ENCODE measurements at places on chromosomes 5 and 9. TPM values are rescaled to one million over a fixed set of nuclear protein-coding genes. Genes with fewer than 3 reads are reported as not detected.

DNA sequence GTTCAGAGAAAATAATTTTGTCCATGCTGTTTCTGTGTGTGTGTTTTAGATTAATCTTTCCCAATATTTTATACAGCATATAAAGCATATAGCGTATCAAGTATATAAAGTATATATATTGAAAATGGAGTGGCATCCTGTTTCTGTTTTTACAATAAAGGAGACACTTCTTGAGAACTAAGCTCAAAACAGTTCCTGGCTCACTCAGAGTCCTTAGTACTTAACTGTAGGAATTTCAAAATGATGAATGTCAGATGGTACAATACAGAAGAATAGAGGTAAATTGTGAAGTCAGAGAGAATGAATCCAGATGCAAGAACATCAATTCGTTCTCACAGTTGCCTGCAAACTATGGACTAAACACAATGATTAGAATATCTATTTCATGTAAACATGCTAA lies 68.7 kb upstream of the TAS2R1 start:
- no peaks in the 10 kb centered on the region for H3K27me3 ChIP-seq
- no peak overlapping the region for H3K27ac ChIP-seq
- H3K4me1 ChIP-seq, result no peaks in the 10 kb centered on the region
- H3K36me3 ChIP-seq, result no peaks in the 10 kb centered on the region

- no peaks in the 10 kb centered on the region for H3K27me3 ChIP-seq
- no peak overlapping the region for H3K4me3 ChIP-seq
- H3K4me1 ChIP-seq, result no peaks in the 10 kb centered on the region
- no peaks in the 10 kb centered on the region for H3K36me3 ChIP-seq
- no peak for DNase-seq
Observed at GRCh38 chr5:160802592-160802991, 49.4 kb downstream of the ATP10B start.

GRCh38 chr5:113723021-113723420 lies 209.5 kb downstream of the YTHDC2 start:
- no peaks in the 10 kb centered on the region for H3K27me3 ChIP-seq
- no peaks in the 10 kb centered on the region for H3K4me1 ChIP-seq
- H3K4me3 ChIP-seq, result no peak overlapping the region
- no peaks in the 10 kb centered on the region for H3K36me3 ChIP-seq
- no peak overlapping the region for H3K27ac ChIP-seq
- DNase-seq, result no peak

GRCh38 chr5:84382363-84383295 lies 2.1 kb downstream of the EDIL3 start:
- H3K4me1 ChIP-seq, result peaks cover 2% of the 10 kb centered on the region
- no peak for DNase-seq
- H3K27me3 ChIP-seq, result peaks cover 17% of the 10 kb centered on the region
- no peak overlapping the region for H3K27ac ChIP-seq

DNA sequence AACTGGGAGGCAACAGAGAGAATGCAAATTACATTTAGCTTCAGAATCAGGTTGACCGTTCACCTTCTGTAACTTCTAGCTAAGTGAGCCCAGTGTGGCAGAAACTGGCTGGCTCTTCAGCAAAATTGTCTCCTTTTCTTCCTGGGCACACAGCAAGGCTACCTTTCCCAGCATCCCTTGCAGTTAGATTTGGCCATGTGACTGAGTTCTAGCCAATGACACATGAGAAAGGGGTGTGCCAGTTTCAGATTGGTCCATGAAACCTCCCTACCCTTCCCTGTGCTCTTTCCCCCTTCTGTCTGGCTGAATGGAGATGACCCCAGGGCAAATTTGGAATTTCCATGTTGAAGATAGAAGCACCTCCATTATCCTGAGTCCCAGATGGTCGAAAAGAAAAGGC lies 72.5 kb upstream of the SMIM23 start:
- no peak overlapping the region for H3K27ac ChIP-seq
- H3K4me3 ChIP-seq, result no peak overlapping the region
- DNase-seq, result no peak
- H3K36me3 ChIP-seq, result no peaks in the 10 kb centered on the region

- no peaks in the 10 kb centered on the region for H3K27me3 ChIP-seq
- H3K4me1 ChIP-seq, result peaks cover 6% of the 10 kb centered on the region
- no peak overlapping the region for H3K4me3 ChIP-seq
- H3K36me3 ChIP-seq, result no peaks in the 10 kb centered on the region
Observed at GRCh38 chr9:122058051-122058450, 35.1 kb downstream of the TTLL11 start.

- H3K27me3 ChIP-seq, result no peaks in the 10 kb centered on the region
- no peaks in the 10 kb centered on the region for H3K4me1 ChIP-seq
- no peak for DNase-seq
- H3K4me3 ChIP-seq, result no peak overlapping the region
- no peak overlapping the region for H3K27ac ChIP-seq
Observed at GRCh38 chr9:108019821-108020220, 530.3 kb upstream of the KLF4 start.

GRCh38 chr5:118558871-118559270 lies 429.5 kb downstream of the DTWD2 start:
- no peaks in the 10 kb centered on the region for H3K27me3 ChIP-seq
- no peaks in the 10 kb centered on the region for H3K36me3 ChIP-seq
- no peak overlapping the region for H3K27ac ChIP-seq
- no peak overlapping the region for H3K4me3 ChIP-seq
- H3K4me1 ChIP-seq, result no peaks in the 10 kb centered on the region
- no peak for DNase-seq

DNA sequence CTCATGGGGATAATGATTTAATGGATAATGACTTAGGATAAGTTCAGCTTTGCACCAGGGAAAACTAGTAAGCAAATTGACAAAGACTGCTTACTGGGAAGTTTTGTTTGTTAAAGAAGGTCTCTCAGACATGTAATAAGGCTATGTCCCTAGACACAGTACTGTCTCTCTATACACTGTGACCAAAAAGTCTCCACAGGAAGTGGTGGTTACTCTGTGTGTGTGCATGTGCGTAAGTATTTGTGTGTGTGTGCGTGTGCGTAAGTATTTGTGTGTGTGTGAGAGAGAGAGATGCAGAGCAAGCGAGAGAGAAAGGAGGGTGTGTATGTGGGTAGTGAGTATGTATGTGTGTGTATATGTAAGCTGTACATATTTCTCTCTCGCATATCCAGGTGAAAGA lies 229.6 kb downstream of the GLIS3 start:
- H3K4me1 ChIP-seq, result peaks cover 3% of the 10 kb centered on the region
- no peak overlapping the region for H3K27ac ChIP-seq
- no peak overlapping the region for H3K4me3 ChIP-seq
- no peak for DNase-seq
- no peaks in the 10 kb centered on the region for H3K27me3 ChIP-seq

DNA sequence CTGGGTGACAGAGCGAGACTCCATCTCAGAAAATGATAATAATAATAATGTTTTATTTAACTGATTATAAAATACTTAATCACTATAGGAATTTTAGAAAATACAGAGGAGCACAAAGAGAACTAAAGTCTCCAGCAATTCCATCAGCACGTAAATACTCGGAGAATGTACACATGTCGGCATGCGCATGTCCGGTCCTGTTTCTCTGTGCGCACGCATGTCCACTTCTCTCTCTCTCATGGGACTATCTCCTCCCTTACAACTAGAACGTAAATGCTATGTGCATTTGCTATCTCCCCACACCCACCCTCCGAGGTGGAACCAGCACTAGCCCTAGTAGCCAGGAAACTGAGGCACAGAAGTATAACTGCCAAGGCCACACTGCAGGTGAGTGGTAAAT lies 19.0 kb downstream of the CCNJL start:
- H3K4me1 ChIP-seq, result peaks cover 91% of the 10 kb centered on the region
- no peak for DNase-seq
- H3K36me3 ChIP-seq, result no peaks in the 10 kb centered on the region
- H3K27ac ChIP-seq, result peak overlapping the region; percentile 91

DNA sequence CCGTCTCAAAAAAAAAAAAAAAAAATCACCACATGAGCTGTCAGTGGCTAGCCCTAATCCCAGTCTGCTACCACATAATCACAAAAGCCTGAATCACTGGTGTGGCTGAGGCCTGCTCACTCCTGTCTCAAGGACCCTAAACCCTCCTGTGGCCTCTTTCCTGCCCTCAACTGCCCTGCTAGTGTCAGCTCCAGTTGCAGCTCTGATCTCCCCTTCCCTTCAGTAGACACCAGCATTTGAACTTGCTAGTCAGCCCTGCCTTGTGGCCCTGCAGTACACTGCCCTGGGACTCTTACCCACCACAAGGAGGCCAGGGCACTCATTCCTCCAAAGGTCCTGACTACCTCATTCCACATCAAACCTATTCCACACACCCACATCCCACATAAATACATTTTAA lies 9.5 kb upstream of the P4HA2 start:
- H3K27me3 ChIP-seq, result no peaks in the 10 kb centered on the region
- DNase-seq, result no peak
- H3K4me3 ChIP-seq, result no peak overlapping the region
- no peaks in the 10 kb centered on the region for H3K4me1 ChIP-seq
- no peak overlapping the region for H3K27ac ChIP-seq

DNA sequence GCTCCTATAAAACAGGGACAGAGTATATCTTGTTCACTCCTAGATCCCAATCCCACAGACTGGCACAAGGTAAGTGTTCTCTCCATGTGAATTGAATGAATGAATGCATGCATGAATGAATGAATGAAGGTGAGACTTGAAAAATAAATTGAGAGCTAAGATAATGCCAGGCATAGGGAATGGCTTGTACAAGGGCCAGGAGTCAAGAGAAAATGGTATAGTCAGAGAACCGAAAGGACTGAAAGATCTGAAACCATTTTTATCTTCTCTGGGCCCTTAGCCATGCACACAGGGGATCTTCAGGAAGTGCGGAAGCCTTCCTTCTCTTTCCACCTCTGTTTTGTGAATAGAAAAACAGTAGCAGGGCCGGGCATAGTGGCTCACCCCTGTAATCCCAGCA lies 48.4 kb upstream of the FABP6 start:
- no peaks in the 10 kb centered on the region for H3K4me1 ChIP-seq
- H3K27ac ChIP-seq, result no peak overlapping the region
- no peak overlapping the region for H3K4me3 ChIP-seq
- H3K36me3 ChIP-seq, result no peaks in the 10 kb centered on the region
- H3K27me3 ChIP-seq, result no peaks in the 10 kb centered on the region

GRCh38 chr5:1131191-1131621 lies 19.3 kb upstream of the SLC12A7 start:
- DNase-seq, result no peak
- H3K4me1 ChIP-seq, result no peaks in the 10 kb centered on the region
- H3K36me3 ChIP-seq, result no peaks in the 10 kb centered on the region
- H3K27ac ChIP-seq, result no peak overlapping the region

DNA sequence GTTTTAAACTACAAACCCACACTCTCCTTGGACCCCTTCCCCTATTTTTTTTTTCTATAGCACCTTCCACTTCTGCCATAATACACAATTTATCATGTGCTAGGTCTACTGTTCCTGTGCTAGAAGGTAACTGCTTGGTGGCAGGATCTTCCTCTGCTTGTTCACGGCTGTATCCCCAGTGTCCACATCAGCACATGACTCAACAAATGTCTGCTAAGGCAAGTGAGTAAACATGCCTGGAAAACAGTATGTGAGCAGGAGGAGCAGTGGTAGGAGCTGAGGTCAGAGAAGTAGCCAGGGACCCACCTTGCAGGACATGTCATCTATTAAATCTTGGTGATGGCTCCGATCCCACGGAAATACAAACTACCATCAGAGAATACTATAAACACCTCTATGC lies 79.4 kb downstream of the AUH start:
- DNase-seq, result no peak
- H3K4me3 ChIP-seq, result no peak overlapping the region
- no peaks in the 10 kb centered on the region for H3K4me1 ChIP-seq
- no peaks in the 10 kb centered on the region for H3K36me3 ChIP-seq
- H3K27ac ChIP-seq, result no peak overlapping the region

- H3K27me3 ChIP-seq, result no peaks in the 10 kb centered on the region
- no peaks in the 10 kb centered on the region for H3K4me1 ChIP-seq
- no peak overlapping the region for H3K4me3 ChIP-seq
- no peak overlapping the region for H3K27ac ChIP-seq
- DNase-seq, result no peak
- peaks cover 20% of the 10 kb centered on the region for H3K36me3 ChIP-seq
Observed at GRCh38 chr9:111646417-111646816, 15.0 kb upstream of the GNG10 start.

GRCh38 chr9:115340314-115340713 lies 222.4 kb upstream of the TNC start:
- no peaks in the 10 kb centered on the region for H3K36me3 ChIP-seq
- DNase-seq, result no peak

DNA sequence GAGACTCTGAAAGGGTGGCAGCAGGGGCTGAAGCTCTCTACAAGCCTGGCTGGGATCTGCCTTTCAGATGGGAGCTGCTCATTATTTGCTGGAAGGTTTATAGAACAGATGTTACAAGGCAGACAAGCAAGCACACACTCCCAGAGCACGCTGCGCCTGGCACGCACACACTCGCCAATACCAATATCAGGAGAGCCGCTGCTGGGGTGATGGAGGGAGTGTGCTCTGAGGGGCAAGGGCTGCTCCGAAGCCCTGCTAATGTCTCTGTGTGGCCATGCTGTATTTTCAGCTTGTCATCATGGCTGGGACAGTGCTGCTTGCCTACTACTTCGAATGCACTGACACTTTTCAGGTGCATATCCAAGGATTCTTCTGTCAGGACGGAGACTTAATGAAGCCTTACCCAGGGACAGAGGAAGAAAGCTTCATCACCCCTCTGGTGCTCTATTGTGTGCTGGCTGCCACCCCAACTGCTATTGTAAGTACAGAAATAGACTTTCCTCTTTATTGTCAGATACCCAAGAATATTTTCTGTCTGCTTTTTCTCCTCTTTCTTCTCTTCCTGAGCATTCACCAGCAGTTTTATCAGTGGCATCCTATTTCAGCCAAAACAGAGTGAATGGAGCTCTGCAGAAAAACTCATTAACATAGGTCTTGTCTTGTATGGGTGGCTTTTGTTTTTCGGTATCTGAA lies 115.1 kb downstream of the BAAT start:
- H3K4me1 ChIP-seq, result no peaks in the 10 kb centered on the region
- peaks cover under 1% of the 10 kb centered on the region for H3K27me3 ChIP-seq
- H3K27ac ChIP-seq, result no peak overlapping the region
- no peak for DNase-seq
- H3K4me3 ChIP-seq, result no peak overlapping the region

DNA sequence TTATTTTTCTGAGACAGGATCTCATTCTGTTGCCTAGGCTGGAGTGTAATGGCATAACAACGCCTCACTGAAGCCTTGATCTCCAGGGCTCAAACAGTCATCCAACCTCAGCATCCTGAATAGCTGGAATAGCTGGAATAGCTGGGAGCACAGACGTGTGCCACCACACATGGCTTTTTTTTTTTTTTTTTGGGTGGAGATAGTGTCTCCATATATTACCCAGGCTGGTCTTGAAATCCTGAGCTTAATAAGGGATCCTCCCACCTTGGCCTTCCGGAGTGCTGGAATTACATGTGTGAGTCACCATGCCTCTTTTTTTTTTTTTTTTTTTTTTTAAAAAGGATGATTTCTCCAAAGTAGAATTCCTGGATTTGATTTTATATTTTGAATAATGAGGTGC lies 60.7 kb downstream of the NSD1 start:
- H3K27me3 ChIP-seq, result no peaks in the 10 kb centered on the region
- DNase-seq, result no peak
- H3K4me3 ChIP-seq, result no peak overlapping the region
- H3K36me3 ChIP-seq, result peaks cover 36% of the 10 kb centered on the region
- no peaks in the 10 kb centered on the region for H3K4me1 ChIP-seq
- no peak overlapping the region for H3K27ac ChIP-seq

Gene TAS2R1
- not detected for total RNA-seq

Gene LCN15
- total RNA-seq, result not detected

Gene BTNL8
- not detected for total RNA-seq

Gene ARHGEF28
- total RNA-seq, result 2.3 TPM

Gene TEX48
- total RNA-seq, result not detected

All from natural killer cell (primary cell).